ENCODE measurements at places on chromosomes 5 and 9.

DNA sequence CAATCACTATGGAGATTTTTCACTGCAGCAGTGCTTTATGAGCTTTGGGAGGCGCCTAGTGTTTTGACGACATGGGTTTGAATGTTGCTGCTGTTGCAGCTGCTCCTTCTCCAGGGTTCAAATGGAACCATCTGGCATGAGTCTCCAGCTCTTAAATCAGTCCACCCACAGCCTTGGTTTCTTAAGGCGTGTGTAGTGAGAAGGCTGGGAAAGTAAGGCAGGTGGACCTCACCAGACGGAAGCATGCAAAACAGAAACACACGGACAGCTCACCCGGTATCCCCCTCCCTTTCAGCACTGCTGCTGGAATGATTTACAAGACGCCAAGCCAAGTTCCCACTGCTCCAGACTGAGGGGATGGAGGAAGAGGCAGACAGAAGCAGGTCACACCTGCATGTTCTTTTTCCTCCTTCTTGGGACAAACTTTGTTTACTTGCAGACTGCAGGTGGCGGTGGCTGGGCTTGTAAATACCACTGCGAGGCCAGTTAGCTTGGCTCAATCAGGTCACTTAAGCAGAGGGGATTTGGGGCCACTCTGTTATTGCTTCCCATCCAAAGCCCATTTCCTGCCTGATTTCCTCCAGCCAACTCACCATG, 47.4 kb downstream of the ADAM19 start:
- DNase-seq, result no peak

GRCh38 chr9:27726244-27727081, 153.2 kb upstream of the C9orf72 start:
- DNase-seq, result peak; percentile 41

GRCh38 chr9:123528501-123528900, 172.5 kb downstream of the CRB2 start:
- DNase-seq, result no peak

- no peak for DNase-seq
These were observed 43.2 kb upstream of the NKX2-5 start for GRCh38 chr5:173278172-173278571.

- no peak for DNase-seq
These were observed 5.4 kb downstream of the CTSL start for GRCh38 chr9:87731321-87731720.

GRCh38 chr5:100827481-100827889, 75.6 kb downstream of the ST8SIA4 start:
- peak; percentile 84 for DNase-seq

- DNase-seq, result no peak
These were observed 133.7 kb downstream of the WNK2 start for GRCh38 chr9:93317495-93318094.

GRCh38 chr9:111232997-111233790, 96.8 kb downstream of the OR2K2 start:
- DNase-seq, result no peak
